NCI-H1105 treated with DMSO at 0.1 percent for 48 hours (cell line): ENCODE measurements at places on chromosomes 3 and 15.

- no peak for DNase-seq
Measured at GRCh38 chr3:153463895-153464294, 301.9 kb downstream of the RAP2B start.

DNA sequence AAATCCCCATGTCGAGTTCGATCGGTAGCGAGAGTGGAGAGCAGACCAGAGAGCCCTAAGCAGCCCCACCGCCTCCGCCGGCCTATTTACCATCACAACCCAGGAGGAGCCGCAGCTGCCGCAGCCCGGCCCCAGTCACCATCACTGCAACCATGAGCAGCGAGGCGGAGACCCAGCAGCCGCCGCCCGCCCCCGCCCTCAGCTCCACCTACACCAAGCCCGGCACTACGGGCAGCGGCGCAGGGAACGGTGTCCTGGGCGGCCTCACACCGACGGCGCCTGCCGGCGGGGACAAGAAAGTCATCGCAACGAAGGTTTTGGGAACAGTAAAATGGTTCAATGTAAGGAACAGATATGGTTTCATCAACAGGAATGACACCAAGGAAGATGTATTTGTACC is 89.5 kb upstream of the TPM1 start:
- DNase-seq = no peak

DNA sequence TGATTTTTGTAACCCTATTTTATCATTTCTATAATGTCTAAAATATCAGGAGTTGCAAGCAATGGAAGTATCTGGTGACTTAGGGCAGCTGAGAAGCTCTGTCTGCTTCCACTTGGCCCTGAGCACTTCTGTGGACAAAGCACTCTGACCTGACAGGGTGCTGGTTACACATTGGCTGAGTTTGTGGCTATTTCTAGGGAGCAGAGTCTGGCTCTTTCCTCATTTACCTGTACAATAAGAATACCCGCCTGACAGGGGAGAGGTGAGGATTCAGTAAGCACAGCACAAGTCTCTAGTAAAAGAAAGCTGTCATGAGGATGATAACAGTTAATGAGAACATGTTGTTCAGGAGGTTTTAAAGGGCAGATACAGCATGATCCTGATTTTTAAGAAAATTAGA is 33.3 kb upstream of the SPESP1 start:
- no peak for DNase-seq

GRCh38 chr15:40302288-40302886 is 5.3 kb downstream of the PLCB2 start:
- no peak for DNase-seq

DNA sequence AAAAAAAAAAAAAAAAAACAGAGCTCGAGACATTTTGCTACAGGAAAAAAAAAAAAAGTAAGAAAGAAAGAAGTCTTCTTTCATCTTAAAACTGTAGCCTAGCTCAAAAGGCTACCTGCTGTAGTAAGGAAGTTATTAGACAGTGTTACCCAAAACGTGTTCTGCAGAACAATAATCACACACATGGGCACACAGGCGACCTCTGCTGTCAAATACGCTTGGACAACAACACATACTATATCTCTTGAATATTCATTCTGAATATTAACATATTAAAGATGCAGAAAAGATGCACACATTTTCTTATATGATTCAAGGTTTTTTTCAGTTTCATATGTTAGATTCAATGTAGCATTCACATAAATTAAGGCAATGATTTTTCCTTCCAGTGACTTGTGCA is 215.8 kb downstream of the ROBO1 start:
- no peak for DNase-seq
